ENCODE measurements at places on chromosomes 11 and 22.

- DNase-seq, result no peak
Measured at GRCh38 chr11:35786188-35786587, 123.6 kb downstream of the TRIM44 start.

DNA sequence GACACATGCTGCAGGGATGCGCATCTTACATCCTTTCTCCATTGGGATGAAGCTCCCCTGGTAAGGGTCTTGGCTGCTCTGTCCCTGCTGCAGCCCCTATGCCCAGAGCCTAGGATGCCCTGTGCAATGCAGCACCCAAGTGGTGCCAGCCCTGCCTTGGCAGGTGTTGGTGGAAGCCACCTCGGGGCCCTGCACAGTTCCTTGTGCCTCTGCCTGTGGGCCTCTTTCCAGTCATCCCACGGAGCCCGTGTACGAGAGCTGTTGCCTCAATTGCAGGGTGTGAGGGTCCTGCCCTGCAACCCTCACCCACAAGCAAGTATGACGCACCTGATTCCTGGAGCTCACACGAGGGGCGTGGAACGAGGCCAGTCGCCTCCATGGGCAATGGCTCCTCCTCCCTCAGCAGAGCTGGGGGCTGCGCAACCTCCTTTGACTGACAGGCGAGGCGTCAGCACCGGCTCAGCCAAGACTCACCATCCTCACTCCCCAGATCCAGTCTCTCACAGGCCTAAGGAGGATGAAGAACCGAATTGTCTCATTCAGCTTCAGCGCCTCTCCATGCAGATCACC is 719.6 kb downstream of the BRD1 start:
- no peak for DNase-seq

DNA sequence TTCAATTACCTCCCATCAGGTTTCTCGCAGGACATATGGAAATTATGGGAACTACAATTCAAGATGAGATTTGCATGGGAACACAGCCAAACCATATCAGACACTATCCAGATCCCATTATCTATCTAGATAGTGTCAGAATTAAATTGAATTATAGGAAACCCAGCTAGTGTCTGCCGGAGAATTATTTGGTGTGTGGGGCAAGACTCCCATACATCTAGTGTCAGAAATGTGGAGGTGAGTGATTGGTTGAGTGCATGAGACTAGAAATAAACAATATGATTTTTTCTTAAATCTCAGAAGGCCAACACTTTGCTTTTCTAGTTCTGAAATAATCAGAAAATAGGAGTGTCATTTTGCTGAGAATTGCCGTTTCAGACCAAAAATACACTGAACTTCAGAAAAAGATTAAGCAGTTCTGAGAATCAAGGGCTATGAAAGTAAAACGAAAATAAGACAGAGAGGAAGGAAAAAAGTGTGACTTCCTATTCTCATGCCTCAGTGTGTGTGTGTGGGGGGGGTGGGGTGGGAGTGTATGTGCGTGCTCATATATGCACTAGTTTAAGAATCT is 21.3 kb downstream of the CASP12 start:
- DNase-seq, result no peak

- DNase-seq, result no peak
Measured at GRCh38 chr11:79052544-79052943, 388.3 kb downstream of the TENM4 start.

DNA sequence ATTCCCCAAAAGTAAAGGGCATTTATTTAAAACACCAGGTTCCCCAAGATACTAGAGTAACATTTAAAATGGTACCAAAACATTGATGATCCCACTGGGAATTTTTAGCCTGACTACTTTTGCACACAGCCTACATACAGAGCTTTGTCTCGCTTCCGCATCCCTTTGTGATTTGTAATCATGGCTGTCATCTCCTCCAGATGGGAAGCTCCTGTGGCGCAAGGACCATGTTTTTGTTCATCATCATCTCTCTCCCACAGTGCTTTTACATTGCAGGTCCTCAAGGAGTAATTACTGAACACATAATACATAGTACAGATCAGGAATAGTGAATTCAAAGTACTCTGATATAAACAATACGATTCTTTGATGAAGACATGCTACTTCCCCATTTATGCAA is 231.2 kb upstream of the MTNR1B start:
- no peak for DNase-seq

DNA sequence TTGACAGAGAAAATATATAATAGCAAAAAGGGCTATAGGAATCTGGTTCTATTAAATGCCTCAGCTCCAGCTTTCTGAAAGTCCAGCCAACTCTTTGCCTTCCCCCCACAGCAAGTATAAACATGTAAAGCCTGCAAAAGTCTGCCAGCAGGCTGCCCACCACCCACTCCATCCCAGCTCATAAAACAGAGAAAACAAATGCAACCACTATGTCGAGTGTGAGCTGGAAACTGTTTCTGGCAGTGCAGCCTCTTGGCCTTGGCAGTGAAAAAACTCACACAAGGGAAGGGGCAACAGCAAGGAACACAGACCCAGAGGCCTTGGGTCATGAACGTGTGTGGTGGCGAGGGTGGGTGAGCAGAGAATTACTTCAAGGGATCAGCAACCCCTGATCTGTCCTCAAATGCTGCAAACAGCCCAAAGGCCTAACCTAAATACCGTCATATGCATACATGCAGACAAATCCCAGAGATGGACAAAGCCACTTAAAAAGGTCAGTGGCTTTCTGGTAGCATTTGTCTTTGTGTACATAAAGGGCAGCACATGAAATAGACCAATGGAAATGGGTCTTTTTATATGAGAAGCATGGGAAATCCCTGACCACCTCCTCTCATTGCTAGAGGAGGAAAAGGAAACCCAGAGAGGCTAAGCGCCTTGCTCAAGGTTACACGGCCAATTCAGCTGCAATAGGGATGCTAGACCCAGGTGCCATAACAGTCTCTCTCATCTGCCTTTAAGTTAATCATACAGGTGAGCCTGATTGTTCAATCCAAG is 74.8 kb downstream of the NAT10 start:
- DNase-seq, result no peak

- DNase-seq, result no peak
Measured at GRCh38 chr11:118918686-118919280, 6.9 kb downstream of the BCL9L start.

DNA sequence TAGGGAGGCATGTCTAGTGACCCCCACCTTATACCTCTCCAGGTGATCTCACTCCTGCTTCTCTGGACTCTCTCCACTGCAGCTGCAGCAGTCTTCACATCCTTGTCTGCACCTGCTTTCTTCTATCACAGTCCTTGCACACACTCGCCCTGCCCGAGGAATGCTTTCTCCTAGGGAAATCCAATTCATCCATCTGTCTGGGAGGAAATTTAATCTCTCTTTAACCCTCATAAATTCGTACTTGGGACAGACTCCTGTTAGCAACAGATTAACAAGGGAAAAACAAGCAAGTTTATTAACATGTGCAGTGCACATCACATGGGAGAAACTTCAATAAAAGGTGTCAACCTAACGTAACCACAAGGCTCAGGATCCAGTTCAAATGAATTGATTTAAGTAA is 11.3 kb upstream of the RCN1 start:
- DNase-seq, result no peak

- peak; percentile 84 for DNase-seq
Measured at GRCh38 chr11:69704508-69705253, 859 bp upstream of the FGF19 start.

- DNase-seq, result no peak
Measured at GRCh38 chr11:114279792-114280546, 16.2 kb upstream of the NNMT start.

DNA sequence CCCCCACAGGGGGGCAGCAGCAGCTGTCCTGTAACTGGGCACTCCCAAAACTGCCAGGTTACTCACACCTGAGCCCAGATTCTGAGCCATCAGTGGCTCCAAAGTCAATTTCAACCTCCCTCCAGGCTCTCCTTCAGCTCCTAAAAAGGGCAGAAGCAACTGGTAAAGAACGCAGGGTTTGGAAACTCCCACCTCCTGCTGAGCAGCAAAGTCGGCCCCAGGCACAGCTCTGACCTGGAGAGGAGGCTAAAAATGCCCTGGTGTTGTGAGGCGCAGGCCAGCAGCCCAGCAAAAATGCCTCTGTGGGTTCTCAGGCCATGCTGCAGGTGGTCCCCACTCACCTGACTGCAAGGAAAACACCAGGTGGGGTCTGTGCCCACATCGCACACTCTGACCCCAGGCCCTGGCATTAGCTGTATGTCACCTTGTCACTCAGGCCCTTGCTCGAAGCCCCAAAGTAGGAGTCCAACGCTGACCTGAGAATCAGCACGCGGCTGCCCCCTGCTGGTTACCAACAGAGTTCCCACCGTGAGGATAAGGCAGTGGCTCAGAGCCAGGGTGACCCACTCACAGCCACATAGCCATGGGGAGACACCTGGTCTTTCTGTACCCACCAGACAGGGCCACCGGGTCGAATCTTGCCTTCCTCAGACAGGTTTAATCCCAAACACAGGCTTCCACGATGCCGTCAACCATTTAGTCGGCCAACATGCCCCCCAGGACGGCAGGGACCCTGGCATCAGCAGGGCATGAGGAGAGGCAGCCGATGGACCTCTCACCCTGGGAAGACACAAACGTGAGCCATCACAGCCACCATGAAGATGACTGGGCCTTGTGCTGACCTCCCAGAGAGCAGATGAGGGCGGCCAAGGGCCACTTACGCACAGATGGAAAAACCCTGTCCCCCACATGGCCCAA is 11.1 kb downstream of the POLR3H start:
- no peak for DNase-seq

DNA sequence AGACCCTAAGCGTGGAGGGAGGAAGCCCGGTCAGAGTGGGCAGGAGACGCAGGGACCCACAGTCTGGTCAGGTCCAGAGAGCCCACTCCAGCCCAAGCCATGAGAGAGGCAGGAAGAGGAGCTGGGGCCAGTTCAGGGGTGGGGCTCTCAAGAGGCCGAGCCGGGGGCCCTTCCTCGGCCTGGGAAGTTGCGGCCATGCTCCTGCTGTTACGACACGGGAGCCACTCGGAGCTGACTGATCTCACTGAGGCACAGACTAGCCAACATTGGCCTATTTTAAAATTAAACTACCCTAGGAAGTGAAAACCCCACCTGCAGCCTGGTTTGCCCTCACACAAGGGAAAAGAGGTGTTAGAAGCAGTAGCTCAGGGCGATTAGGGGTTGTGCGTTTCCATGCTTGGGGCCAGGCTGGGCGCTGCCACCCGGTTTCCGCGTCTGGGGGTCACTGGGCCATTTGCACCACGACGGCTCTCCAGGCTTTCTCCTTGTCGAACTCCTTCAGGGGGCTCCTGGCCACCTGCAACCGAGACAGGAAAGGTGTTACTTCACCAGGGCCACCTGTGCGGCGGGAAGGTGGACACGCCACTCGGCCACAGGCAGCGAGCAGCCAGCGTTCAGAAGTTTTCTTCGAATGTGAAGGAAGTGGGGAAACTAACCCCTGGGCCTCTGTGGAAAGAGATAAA is 3.2 kb upstream of the TTLL8 start:
- no peak for DNase-seq

DNA sequence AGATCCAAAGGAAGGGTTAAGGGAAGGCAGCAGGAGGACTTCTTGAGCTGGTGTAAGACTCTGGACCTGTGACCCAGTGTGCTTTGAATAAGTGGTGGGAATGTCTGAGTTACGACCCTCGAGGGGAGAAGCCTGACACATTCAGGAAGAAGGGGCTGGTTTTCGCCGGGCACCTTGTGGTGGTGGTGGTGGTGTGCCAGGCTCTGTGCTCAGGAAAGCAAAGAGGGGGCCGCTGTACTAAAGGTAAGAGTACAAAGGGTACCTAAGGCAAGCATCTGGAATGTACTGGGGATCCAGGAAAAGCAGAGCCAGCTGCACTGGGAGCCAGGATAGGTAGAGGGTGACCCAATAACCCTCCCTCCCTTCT is 6.3 kb downstream of the KLHL35 start:
- DNase-seq, result no peak

- DNase-seq, result peak; percentile 82
Measured at GRCh38 chr11:82733444-82734119, at the start of gene FAM181B. TSS of gene FAM181B (minus strand) at chr11:82733864. CDS start at chr11:82733729, 135 bp downstream.

DNA sequence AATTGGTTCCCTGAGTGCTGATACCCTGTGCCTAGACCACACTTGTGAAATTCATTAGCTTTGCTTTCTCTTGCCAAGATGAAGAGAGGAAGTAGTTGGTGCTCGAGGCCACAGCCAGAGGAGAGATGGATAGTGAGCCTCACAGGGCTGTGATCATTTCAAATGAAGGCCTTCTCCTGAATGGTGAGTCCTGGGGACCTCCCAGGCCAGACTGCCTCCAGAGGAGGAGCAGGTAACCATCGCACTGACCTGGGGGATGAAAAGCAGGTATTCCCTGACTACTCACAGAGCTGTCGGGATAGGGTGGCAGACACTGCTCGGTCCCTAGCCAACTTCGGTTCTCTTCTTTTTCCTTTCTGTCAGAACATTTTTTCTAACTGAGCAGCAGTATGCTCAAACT is 4.8 kb upstream of the FXYD6 start:
- no peak for DNase-seq

DNA sequence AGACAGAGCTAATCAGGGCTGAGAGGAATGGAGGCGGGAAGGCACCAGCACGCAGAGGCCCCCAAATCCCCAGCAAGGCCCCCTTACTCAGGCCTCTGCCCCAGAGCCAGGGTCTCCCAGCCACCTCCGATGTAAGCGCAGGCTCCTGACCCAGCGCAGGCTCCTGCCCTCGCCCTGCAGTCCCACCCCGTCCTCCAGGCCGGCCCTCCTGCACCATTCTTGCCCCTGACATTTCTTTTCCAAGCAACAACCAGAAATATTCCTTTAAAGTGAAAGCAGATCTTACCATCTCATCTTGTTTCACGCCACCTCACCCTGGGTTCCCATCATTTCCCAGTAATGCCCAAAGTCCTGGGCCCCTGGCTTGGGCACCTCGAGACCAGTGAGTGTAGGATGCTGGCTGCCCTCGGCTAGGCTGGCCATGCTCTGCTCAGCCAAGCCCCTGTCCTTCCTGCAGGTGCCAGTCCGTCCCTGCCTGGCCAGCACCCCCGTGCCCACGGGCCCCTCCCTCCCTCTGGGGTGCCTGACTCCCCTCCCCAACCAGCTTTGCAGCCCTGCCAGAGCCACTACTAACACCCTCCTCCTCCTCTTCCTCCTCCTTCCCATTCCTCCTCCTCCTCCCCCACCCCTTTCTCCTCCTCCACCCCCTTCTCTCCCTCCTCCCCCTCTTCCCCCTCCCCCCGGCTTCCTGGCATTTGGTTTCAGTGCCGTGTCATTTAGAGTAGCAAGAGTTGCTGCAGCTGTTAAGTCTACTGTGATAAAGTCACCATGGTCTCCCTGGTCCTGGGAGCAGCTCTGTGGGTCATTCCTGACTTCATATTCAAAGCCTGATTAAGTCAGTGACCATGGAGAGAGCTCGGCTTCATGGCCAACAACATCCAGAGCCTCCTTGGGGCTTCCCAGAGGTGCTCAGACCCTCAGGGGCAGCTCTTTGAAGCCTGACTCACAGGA is 78.7 kb downstream of the PIWIL3 start:
- no peak for DNase-seq

All from type B pancreatic cell (in vitro differentiated cells).